ENCODE measurements at places on chromosomes 2 and 18. TPM values are rescaled to one million over a fixed set of nuclear protein-coding genes. Genes with fewer than 3 reads are reported as not detected.

- no peak for DNase-seq
- no peaks in the 10 kb centered on the region for H3K36me3 ChIP-seq
- H3K4me3 ChIP-seq = no peak overlapping the region
- H3K27ac ChIP-seq = no peak overlapping the region
- no peaks in the 10 kb centered on the region for H3K4me1 ChIP-seq
These were observed 14.6 kb upstream of the LTBP1 start for GRCh38 chr2:32931945-32932709.

GPR55 gene
- 0.79 TPM for total RNA-seq

GRCh38 chr2:158024288-158024898, 77.3 kb upstream of the UPP2 start:
- H3K36me3 ChIP-seq = no peaks in the 10 kb centered on the region
- H3K4me3 ChIP-seq = no peak overlapping the region
- no peaks in the 10 kb centered on the region for H3K27me3 ChIP-seq

- no peaks in the 10 kb centered on the region for H3K27me3 ChIP-seq
- DNase-seq = no peak
- no peak overlapping the region for H3K4me3 ChIP-seq
- no peaks in the 10 kb centered on the region for H3K36me3 ChIP-seq
These were observed 30.6 kb downstream of the TIMM21 start for GRCh38 chr18:74178884-74179283.

GAL3ST2 gene
- total RNA-seq = 0.91 TPM

DNA sequence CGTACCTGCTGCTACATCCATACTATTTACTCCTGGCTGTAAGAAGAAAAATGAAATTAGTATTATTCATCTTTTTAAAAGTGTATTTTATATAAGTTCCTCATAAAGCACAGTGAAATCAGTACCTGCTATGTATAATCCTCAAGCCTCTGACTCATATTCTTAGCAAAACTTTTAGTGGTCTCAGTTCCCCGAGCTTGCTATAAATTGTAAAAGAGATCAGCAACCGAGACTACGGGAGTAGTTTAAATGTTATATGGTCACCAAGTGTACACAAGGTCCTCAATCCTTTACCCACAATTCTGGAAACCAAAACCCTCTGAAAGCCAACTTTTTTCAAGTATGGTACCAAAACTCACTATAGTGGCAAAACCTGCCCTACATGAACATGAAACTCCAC, 24.2 kb downstream of the PRPF40A start:
- no peak overlapping the region for H3K4me3 ChIP-seq
- H3K27me3 ChIP-seq = no peaks in the 10 kb centered on the region
- no peak overlapping the region for H3K27ac ChIP-seq
- no peaks in the 10 kb centered on the region for H3K4me1 ChIP-seq

- H3K36me3 ChIP-seq = no peaks in the 10 kb centered on the region
- no peak overlapping the region for H3K27ac ChIP-seq
- H3K4me3 ChIP-seq = no peak overlapping the region
- H3K4me1 ChIP-seq = peaks cover 13% of the 10 kb centered on the region
These were observed 7.1 kb upstream of the WNT10A start for GRCh38 chr2:218873359-218874194.

- H3K4me3 ChIP-seq = peak overlapping the region; percentile 23
- H3K36me3 ChIP-seq = no peaks in the 10 kb centered on the region
- no peak overlapping the region for H3K27ac ChIP-seq
- no peak for DNase-seq
These were observed 33.7 kb downstream of the SOX11 start for GRCh38 chr2:5725794-5726463.
